RWPE2 (cell line): ENCODE measurements at places on chromosomes 6 and 20.

DNA sequence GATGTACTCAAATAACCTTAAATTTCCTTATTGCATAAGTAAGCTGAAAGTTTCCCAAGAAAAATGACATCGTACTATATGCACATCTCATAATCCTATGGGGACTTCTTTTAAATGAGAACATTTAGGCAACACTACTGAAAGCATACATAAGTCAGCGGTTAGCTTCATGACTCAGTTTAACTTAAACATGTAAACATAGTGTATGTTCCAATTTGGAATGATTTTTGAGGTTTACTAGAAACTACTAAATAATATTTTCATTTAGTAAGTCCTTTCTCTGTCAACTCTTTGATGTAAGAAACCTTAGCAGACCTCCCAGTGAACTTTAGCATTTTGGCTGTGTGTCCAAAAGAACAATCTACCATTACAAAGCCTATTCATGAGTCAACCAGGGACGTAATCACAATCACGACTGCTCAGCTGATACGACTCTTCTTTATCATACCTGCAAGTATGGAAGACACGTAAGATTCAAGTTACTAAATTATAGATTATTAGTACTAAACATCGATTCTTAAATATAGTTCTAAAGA is 19.3 kb downstream of the HIVEP2 start:
- no peak for DNase-seq

- no peak for DNase-seq
Observed at GRCh38 chr20:49045440-49046086, 549 bp upstream of the CSE1L start.

GRCh38 chr6:22765015-22765414 is 195.6 kb downstream of the HDGFL1 start:
- no peak for DNase-seq

DNA sequence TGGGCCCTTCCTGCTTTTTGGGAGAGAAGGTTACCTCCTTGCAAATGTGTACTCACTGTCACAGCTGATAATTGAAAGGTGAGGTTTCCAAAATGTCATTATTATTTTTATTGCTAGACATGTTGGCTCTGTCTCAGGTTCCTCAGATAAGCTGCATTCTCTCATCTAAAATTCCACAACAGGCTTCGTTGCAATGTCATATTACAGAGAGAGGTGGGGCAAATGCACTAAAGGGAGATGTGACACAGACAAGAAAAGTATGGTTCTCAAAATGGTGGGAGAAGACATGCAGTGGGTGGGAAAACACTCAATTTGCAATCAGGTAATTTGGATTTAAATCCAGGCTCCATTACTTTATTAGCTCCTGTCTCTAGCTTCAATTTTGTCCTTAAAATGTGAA is 256.4 kb upstream of the POU3F2 start:
- no peak for DNase-seq

DNA sequence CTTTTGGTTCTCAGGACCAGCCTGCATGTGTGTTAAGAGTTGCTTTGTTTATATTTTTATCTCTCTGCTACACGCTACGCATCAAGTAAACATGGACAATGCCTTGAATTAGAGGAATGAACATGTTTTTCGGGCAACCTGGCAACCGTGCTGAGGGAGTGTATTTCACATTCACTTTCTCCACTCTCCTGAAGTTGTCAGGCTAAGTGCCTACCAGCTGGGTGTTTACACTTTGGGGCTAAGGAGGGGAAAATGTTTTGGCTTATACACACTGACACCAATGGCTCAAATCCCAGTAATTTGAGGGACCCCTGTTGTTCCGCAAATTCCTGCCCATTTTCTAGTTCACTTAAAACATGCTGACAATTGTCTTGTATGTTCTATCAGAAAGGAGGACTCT is 141.5 kb upstream of the PDE7B start:
- no peak for DNase-seq
